Heart left ventricle (tissue), 16 donors: ENCODE measurements at places on chromosomes 11 and 22.

DNA sequence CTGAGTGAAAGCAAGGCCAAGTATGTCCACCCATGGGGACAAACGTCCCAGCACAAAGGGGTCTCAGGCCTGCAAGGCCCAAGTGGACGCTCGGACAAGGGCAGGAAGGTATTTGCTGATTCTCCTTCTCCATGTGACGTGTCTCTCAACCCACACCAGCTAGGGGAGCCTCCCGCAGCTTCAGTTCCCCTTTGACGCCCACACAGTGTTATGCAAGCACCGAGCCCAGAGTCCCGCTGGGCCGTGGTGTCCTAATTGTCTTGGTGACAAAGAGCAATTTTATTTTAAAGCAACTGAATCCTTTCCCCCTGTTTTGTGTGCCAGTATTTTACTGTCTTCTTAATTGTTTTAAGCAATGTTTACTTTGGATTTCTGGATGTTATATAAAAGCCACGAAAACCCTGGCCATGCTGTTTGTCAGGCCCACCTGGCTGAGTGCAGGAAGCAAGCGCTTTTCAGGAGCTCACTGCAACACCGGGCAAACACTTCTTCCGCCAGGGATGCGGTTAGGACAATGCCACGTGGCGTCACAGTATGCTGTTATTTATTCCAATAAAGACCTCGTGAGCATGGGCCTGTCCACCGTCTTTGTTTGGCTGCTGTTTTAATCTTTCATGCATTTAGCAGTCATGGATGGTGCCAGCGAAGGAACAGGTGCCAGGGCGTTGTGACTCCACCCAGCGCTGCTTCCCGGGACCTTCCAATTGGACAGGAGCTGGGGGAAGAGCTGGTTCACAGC is 8.2 kb upstream of the PARVG start:
- DNase-seq: peak; percentile 46

- no peak for DNase-seq
Measured at GRCh38 chr11:102085864-102086551, 24.2 kb upstream of the YAP1 start.

DNA sequence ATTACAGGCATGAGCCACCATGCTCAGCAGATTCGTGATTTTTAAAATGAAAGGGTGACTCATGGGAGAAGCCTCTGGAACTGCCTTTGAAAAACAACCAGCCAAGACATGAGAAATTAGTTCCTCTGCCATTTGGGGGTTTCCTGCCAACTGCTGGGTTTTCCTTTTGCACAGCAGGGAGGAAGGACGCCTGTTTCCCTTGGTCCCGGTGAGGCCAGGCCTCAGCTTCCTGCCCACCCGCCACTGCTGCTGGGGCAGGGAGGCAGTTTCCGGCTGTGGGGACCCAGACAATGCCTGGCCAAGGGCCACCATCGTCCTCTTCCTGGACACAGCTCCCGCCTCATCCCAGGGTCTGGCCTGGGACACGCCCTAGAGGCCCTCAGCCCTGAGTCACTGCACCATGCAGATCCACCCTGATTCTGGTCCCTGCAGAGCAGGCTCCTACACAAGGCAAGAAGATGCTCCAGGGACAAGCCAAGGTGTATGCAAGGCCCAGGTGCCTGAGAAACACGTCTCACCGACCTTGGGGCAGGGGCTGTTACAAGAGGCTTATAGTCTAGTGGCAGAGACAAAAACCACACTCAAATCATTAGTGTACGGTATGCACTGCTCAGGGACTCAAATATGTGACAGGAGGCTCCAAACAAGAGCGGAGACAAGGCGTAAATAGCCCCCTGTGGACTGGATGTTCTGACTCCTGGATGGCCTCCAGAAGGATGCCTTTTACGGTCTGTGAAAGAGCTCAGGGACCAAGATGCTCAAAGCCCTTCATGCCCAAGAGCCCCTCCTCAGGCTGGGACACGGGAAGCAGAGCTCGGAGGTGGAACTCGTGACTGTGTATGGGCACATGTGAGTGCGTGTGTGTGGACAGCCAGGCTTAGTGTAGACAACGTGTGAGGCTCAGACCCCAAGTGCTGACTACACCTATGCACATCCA is 10.0 kb downstream of the PPM1F start:
- peak; percentile 95 for DNase-seq

DNA sequence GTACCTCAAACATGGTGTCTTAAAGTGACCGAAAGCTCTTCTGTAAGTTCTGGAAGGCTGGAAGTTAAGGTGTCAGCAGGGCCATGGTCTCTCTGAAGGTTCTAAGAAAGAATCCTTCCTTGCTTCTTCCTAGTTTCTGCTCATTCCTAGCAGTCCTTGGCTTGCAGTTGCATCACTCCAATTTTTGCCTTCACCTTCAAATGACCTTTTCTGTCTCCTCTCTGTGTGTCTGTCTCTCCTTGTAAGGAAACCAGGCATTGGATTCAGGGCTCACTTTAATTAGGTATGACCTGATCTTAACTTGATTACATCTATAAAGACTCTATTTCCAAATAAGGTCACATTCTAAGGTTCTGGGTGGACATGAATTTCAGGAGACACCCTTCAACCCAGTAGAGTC is 8.7 kb downstream of the AASDHPPT start:
- no peak for DNase-seq

DNA sequence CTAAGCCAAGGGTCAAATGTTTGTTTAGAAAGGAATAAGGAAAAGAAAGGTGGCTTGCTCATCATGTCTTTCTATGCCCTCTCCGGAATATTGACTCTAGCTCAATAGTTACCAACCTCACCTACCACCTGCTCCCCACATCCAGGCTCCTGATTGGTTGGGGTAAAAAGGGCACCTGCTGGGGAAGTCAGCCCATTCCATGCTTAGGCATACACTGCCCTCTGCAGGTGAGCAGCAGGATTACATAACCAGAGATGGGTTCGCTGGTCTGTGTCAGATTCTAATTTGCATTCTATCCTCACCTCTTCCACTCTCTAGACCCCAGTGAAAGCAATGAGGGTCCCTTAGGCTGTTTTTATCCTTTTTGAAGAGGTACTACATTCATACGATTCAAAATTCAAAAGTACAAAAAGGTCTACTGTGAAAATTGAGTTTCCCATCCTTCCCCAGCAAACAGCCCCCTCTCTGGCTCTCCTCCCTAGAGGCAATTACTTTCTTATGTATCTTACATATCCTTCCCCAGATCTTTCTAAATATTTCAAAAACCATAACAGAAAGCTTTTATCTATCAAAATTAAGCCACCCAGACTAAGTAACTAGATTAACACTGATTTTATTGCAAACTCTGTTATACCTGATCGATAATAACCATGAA is 98.0 kb upstream of the ASPHD2 start:
- peak; percentile 36 for DNase-seq

- DNase-seq: peak; percentile 82
Measured at GRCh38 chr11:46121724-46122477, 647 bp upstream of the PHF21A start.

DNA sequence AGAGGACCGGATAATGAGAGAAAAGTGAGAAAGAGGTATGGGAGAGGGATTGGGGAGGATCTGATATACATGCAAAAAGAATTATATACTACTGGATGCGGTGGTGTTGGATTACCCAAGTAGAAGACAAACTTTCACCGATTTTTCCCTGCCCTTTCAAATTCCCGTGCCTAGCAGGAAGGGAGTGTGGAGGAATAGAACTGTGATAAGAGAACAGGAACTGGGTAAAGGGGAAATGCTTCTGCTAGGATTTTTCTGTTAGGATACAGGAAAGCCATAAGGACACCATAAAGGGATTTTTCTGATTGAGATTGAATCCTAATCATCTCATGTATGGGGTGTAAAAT is 480 bp upstream of the MTMR2 start:
- no peak for DNase-seq

- DNase-seq: no peak
Measured at GRCh38 chr22:42026705-42027104, 28.1 kb downstream of the WBP2NL start.

DNA sequence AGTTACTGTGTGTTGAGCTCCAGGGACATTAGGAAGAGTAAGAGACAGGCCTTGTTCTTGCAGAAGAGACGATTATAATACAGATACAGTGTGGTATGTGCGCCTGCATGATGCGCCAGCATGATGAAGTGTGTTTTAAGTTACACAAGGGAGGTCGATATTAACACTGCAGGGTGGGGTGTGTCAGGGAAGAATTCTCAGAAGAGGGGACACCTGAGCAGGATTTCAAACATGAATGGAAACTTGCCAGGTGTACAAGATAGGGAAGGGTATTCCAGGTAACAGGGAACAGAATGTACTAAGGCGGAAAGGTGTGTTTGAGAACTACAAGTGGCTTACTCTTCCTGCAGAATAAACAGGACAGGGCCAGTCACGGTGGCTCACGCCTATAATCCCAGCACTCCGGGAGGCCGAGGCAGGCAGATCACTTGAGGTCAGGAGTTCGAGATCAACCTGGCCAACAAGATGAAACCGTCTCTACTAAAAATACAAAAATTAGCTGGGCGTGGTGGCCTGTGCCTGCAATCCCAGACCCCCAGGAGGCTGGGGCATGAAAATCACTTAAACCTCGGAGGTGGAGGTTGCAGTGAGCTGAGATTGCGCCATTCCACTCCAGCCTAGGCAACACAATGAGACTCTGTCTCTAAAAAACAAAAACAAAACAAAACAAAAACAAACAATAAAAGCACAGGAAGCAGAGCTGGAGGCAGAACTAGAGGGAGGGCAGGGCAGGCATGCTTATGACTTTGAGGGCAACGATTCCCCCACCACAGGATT is 59.0 kb downstream of the SYN3 start:
- no peak for DNase-seq

DNA sequence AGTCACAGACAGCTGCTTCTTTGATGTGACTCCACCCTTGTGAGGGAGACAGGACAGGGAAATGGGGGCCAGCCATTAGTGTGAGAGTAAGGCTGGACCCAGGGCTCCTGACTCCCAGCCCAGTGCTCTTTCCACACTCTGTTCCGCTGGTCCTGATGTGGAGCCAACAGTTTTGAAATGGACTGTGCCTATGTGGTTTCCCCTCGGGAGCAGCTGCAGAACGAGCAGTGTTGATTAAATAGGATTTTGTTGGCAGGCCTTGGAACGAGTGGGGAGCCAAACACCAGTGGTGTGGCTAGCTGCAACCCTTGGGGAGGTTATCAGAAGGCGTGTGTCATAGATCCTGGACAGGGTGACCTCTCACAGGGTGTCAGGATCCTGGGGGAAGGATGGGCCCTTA is 66.5 kb upstream of the AMPD3 start:
- DNase-seq: no peak

DNA sequence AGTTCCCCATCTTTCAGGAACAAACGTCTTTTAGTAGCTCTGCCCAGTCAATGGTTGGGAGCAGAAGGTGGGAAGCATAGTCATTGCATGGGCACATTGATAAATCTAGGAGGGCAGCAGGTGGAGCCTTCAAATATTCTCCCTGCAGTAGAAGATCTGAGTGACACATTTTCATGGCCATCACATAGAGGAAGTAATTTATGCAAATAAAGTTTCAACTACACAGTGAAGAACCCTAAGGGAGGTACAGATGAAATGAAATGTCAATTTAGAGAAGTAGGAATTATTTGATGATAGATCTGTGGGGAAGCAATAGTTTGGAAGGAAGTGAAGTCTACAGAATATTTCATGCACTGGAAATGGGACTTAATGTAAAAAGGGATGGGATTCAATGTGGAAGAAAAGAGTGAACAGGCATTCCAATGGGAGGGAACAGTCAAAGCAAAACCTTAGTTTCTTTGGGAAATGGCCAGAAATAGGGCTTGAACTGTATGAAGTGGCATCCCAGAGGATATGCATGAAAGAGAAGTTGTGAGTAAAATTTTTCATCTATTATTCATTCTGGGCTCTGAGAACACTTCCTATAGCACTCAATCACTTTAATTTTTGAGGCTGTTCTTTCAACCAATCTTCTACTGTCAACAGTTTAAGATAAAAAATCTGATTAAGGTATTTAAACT is 256.2 kb upstream of the LUZP2 start:
- DNase-seq: no peak

DNA sequence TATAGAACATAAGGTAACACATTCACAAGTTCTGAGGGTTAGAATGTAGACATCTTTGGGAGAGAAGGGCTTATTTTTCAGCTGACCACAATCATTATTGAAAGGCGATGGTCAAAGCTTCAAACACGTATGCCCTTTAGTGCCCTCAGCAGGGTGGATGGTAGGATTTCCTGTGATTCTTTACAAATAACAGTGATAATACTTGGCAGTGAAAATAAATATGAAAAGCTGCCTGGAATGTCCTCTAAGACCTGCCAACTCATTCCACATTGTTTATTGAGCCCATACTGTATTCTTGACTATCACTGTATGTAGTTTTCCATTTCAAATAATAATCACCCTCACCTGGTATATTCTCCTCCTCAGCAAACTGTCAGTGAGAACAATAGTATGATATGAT is 13.7 kb upstream of the MPEG1 start:
- DNase-seq: no peak

DNA sequence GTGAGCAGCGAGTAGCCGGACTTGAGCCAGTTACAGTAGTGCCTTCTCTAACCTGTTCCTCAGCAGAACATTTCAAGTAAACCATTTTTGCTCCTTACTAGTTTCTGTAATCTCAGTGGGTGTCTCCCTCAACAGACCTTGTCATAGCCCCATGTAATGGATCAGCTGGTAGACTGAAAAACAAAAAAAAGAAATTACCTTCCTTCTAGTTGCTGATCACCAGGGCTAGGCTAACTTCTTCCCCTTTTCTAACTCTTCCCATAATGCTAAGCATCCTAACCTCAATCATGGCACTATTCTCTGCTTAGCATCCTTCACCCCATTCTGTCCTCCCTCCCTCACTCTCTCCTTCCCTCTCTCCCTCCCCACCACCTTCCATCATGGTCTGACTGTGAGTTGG is 35.8 kb upstream of the CBX6 start:
- DNase-seq: no peak

GRCh38 chr11:134541355-134541754 is 129.3 kb upstream of the B3GAT1 start:
- no peak for DNase-seq

DNA sequence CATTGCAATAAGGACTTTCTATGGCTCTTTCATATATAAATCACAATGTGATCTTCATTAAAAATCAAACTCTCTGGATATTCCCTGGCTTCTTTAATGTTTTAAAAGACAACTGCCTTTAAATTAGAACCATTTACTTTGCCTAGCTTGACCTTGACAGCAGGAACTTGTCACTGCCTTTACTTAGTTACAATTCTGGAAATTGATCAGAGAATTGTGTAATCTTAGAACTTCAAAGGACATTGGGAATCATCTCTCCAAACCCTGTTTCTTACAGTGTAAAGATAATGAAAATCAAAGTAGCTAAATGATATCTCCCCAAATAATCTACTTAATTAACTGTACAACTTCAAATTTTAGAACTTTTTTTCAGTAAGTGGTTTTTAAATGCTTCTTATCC is 517.6 kb upstream of the CCDC179 start:
- no peak for DNase-seq

DNA sequence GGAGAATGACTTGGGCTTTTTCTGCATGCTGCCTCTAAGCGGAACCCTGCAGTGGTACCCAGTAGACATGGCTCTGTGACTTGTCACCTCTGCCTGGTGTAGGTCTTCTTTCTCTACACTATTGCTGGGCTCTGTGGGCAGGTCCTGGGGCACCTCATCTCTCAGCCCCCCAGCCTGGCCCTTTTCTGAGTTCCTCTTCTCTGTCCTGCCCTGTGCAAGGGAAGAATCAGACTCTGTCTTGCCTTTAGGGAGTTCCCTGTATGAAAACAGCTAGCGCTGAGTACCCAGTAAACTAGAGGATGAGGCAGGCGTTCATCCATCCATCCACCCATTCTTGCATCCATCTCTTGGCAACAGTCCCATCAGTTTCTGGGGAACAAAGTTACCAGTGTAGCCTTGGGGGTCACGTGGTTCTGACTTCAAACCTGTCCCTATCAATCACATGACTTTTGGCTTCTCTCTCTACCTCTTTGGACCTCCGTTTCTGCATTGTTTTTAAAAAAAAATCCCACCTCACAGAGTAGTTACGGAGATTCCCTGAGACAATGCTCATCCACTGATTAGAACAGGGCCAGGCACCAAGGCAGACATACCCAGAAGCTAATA is 86.4 kb upstream of the WNT11 start:
- DNase-seq: no peak
